RWPE2 (cell line): ENCODE measurements at places on chromosomes 5 and 9.

GRCh38 chr9:94807556-94807955, 81.1 kb downstream of the AOPEP start:
- H3K36me3 ChIP-seq = no peaks in the 10 kb centered on the region
- no peak overlapping the region for H3K4me3 ChIP-seq
- DNase-seq = no peak
- H3K4me1 ChIP-seq = peaks cover 37% of the 10 kb centered on the region
- no peak overlapping the region for H3K27ac ChIP-seq

GRCh38 chr5:31328040-31328733, 134.7 kb downstream of the CDH6 start:
- H3K27me3 ChIP-seq = peaks cover 29% of the 10 kb centered on the region
- no peak overlapping the region for H3K27ac ChIP-seq
- no peak for DNase-seq
- no peak overlapping the region for H3K4me3 ChIP-seq
- no peaks in the 10 kb centered on the region for H3K4me1 ChIP-seq
- H3K36me3 ChIP-seq = no peaks in the 10 kb centered on the region

- no peak overlapping the region for H3K27ac ChIP-seq
- H3K27me3 ChIP-seq = no peaks in the 10 kb centered on the region
- H3K36me3 ChIP-seq = no peaks in the 10 kb centered on the region
- DNase-seq = no peak
- H3K4me3 ChIP-seq = no peak overlapping the region
- no peaks in the 10 kb centered on the region for H3K4me1 ChIP-seq
Measured at GRCh38 chr5:124902097-124902821, 155.8 kb upstream of the ZNF608 start.

DNA sequence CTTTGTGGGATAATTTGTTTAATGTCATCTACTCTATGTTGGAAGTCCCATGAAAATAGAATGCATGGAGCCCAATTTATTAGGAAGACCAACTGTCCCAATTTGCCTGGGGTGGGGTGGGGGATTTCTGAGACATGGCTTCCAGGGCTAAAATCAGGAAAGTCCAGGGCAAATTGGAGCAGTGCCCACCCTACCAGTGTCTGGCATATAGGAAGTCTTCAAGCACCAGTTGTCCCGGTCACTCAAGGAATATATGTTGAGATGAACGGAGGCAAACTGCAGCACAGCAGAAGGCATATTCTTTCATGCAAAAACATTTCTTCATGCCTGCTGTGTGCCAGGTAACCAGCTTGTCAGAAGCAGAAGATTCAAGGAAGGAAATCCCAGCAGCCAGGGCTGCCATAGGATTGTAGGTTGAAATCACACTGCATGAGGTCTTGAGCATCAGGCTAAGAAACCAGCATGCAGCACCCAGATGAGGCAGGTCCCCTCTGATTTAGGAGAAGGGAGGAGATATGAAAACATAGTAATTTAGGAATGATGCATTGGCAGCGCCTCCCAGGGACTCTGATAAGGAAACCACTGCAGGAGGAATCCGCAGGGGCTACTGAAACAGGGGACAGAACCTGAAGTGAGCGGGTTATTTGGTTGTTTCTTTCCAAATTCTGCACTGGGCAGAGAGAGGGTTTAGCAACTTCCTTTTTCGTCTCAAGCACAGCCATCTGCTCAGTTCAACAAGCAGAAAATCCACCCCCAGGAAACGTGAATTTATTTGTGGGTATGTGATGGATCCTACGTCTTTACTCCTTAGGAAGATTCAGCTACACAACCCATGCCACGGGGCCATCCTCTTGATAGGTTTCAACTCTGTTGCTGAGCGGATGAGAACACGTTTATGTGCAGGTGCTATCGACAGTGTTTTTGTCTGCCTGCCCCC, 112.6 kb upstream of the CPEB4 start:
- H3K27me3 ChIP-seq = no peaks in the 10 kb centered on the region
- no peak overlapping the region for H3K4me3 ChIP-seq
- H3K27ac ChIP-seq = no peak overlapping the region
- no peaks in the 10 kb centered on the region for H3K4me1 ChIP-seq
- no peaks in the 10 kb centered on the region for H3K36me3 ChIP-seq

GRCh38 chr5:14895301-14895700, 23.7 kb upstream of the ANKH start:
- no peaks in the 10 kb centered on the region for H3K27me3 ChIP-seq
- DNase-seq = no peak
- no peak overlapping the region for H3K27ac ChIP-seq
- H3K4me3 ChIP-seq = no peak overlapping the region
- H3K36me3 ChIP-seq = no peaks in the 10 kb centered on the region

DNA sequence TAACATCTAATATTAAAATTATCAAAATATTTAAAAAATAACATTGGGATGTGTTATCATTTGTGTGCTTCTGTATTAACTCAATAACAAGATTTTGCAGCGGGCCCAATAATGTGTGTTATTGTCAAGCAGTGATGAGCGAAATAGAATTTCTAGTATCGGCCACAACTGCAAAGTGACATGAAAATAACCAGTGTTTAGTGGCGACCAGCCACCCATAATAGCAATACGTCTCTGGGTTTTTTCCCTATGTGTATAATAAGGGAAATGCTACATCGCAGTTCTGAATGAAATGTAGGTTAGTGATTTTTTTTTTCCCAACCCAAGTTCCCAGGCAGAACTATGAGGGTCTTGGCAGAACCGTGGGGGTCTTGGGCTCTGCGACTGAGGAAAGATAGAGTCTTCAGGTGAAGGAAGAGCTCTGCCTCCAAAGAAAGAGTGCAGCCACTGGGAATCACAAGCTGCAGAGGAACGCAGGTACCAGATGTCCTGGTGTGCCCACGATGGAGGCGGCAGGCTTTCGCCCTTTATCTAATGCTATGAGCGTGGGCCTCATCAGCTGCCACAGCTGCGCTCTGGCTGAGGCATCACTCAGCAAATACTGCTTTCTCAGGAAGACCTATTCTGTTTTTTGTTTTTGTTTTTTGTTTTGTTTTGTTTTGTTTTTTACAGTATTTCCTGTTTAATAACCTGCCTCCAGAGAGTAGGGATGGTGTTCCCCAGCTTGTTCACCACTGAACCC, 235.0 kb downstream of the ROR2 start:
- no peaks in the 10 kb centered on the region for H3K27me3 ChIP-seq
- no peaks in the 10 kb centered on the region for H3K36me3 ChIP-seq
- no peak overlapping the region for H3K4me3 ChIP-seq
- no peaks in the 10 kb centered on the region for H3K4me1 ChIP-seq
- no peak overlapping the region for H3K27ac ChIP-seq
- no peak for DNase-seq

GRCh38 chr5:103951776-103952175, 389.2 kb upstream of the NUDT12 start:
- H3K4me1 ChIP-seq = no peaks in the 10 kb centered on the region
- no peaks in the 10 kb centered on the region for H3K36me3 ChIP-seq
- peaks cover 7% of the 10 kb centered on the region for H3K27me3 ChIP-seq
- no peak overlapping the region for H3K27ac ChIP-seq

- no peak overlapping the region for H3K27ac ChIP-seq
- no peaks in the 10 kb centered on the region for H3K36me3 ChIP-seq
- no peak overlapping the region for H3K4me3 ChIP-seq
- no peaks in the 10 kb centered on the region for H3K4me1 ChIP-seq
Measured at GRCh38 chr9:90333226-90333625, 309.4 kb downstream of the DIRAS2 start.

- no peak overlapping the region for H3K4me3 ChIP-seq
- no peak overlapping the region for H3K27ac ChIP-seq
- no peaks in the 10 kb centered on the region for H3K4me1 ChIP-seq
- no peaks in the 10 kb centered on the region for H3K27me3 ChIP-seq
- H3K36me3 ChIP-seq = no peaks in the 10 kb centered on the region
Measured at GRCh38 chr5:59428391-59428790, 465.1 kb downstream of the PDE4D start.

GRCh38 chr9:109039539-109039938, 26.2 kb upstream of the CTNNAL1 start:
- DNase-seq = no peak
- H3K4me1 ChIP-seq = peaks cover 45% of the 10 kb centered on the region
- H3K4me3 ChIP-seq = no peak overlapping the region
- H3K36me3 ChIP-seq = peaks cover 54% of the 10 kb centered on the region

DNA sequence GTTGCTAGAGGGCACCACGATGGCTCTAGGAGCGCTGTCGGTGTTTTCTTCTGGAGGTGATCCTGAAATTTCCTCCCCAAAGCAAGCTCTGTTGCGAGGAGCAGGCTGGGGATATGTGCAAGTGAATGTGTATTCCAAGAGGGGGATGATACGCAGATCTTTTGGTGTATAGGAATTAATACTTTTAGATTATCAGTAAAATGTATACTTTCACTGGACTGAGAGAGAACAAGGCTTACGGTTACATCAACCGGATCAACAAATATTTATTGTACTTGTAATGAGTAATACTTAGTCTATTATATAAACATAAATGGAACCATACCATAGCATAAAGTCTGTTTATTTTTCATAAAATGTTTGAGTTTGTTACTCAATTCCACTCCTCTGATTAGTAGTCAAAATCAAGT, 632 bp upstream of the PRKAA1 start:
- H3K36me3 ChIP-seq = peaks cover 18% of the 10 kb centered on the region
- DNase-seq = no peak
- H3K27me3 ChIP-seq = no peaks in the 10 kb centered on the region
- H3K4me3 ChIP-seq = peak overlapping the region; percentile 51

GRCh38 chr5:107474716-107475489, 195.8 kb downstream of the EFNA5 start:
- H3K4me1 ChIP-seq = peaks cover 73% of the 10 kb centered on the region
- peak overlapping the region; percentile 51 for H3K27ac ChIP-seq
- H3K36me3 ChIP-seq = no peaks in the 10 kb centered on the region
- H3K27me3 ChIP-seq = no peaks in the 10 kb centered on the region
- H3K4me3 ChIP-seq = no peak overlapping the region

- no peak overlapping the region for H3K27ac ChIP-seq
- no peaks in the 10 kb centered on the region for H3K4me1 ChIP-seq
- no peaks in the 10 kb centered on the region for H3K27me3 ChIP-seq
- no peak overlapping the region for H3K4me3 ChIP-seq
Measured at GRCh38 chr9:15211160-15211814, 95.7 kb downstream of the TTC39B start.

DNA sequence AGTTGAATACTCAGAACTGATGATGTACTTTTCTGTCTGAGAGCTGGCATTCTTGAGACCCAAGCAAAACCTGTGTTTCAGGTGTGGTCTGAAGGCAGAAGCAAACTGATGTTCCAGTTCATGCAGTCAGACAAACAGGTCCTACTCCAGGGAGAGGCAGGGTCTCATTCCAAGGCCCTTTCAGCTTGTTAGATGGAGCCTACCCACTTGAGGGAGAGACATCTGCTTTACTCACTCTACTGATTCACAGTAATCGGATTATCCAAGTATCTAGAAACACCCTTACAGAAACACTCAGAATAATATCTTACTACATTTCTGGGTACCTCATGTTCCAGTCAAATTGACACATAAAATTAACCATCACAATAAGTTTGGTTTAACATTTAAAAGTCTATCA, 207.8 kb downstream of the KDM4C start:
- H3K27me3 ChIP-seq = no peaks in the 10 kb centered on the region
- H3K27ac ChIP-seq = no peak overlapping the region
- H3K4me3 ChIP-seq = no peak overlapping the region

- no peak overlapping the region for H3K27ac ChIP-seq
- H3K27me3 ChIP-seq = no peaks in the 10 kb centered on the region
- no peak overlapping the region for H3K4me3 ChIP-seq
- no peaks in the 10 kb centered on the region for H3K36me3 ChIP-seq
- no peak for DNase-seq
Measured at GRCh38 chr9:89052470-89053097, 61.3 kb downstream of the S1PR3 start.

GRCh38 chr5:150148117-150148927, 7.3 kb downstream of the PDGFRB start:
- DNase-seq = no peak
- H3K4me3 ChIP-seq = no peak overlapping the region
- H3K4me1 ChIP-seq = peaks cover 5% of the 10 kb centered on the region
- no peaks in the 10 kb centered on the region for H3K36me3 ChIP-seq
- no peak overlapping the region for H3K27ac ChIP-seq

- no peaks in the 10 kb centered on the region for H3K36me3 ChIP-seq
- H3K27me3 ChIP-seq = peaks cover 65% of the 10 kb centered on the region
- no peaks in the 10 kb centered on the region for H3K4me1 ChIP-seq
- no peak for DNase-seq
- no peak overlapping the region for H3K27ac ChIP-seq
- H3K4me3 ChIP-seq = no peak overlapping the region
Measured at GRCh38 chr5:38373743-38374142, 115.4 kb downstream of the EGFLAM start.
